Mesendoderm (in vitro differentiated cells): ENCODE measurements at places on chromosomes 2 and 18.
A peak's percentile ranks its signal among the peaks of the same experiment; 100 is the strongest.

DNA sequence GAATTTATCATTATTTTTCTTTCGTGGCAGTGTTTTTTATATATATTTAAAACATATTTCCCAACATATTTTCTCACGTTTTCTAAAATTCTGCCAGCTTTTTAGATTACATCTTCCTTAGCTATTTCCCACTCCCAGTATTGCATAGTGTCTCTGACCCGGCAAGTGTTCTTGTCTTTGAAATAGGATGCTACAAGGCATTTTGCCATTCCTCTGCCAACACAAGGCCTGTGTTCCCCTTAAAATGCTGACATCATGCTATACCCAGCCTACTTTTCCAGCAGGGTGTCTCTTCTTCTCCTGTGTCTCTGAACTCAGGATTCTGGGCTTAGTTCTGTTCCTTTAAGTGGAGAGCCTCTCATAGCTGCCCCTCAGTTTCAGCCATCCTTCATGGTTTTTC lies 115.2 kb downstream of the DIS3L2 start:
- DNase-seq = peak; percentile 18

DNA sequence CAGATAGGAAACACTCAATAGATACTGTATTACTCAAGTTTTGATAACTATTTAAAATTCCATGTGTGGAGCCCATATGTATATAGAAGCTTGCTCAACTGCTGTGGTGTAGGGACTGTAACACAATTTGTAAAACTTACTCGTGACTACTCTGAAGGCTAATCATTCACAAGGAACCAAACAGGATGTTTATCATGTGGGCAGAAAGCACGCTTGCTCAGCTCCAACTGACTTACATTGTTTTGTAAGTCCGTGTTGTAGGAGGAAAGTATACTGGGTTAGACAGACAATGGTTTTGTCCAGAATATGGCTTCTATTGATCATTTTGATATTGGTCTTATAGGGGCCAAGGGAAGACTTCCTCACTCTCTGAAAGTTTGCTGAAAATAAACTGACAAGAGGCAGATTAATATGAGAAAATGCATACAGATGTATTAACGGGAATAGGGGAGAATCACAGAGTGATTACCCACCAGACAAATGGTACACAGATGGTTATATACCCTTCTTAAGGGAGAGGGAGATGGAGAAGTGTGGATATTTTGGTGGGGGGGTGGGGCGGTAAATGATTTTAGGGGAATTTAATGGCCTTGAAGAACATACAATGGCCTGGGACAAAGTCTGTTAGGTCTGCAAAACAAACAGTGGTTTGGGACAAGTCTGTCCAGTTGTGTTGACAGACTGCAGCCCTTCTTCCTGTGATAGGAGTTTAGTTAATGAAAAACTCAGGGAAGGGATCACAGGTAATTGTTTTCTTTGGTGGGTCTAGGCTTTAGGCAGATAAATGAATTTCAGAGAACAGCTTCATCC lies 259.3 kb upstream of the SP5 start:
- DNase-seq = no peak

GRCh38 chr2:66577321-66578053 lies 142.6 kb downstream of the MEIS1 start:
- peak; percentile 76 for DNase-seq

GRCh38 chr18:57759650-57760049 lies 43.5 kb downstream of the ATP8B1 start:
- DNase-seq = no peak

GRCh38 chr2:108573061-108573460 lies 38.8 kb downstream of the LIMS1 start:
- DNase-seq = no peak

DNA sequence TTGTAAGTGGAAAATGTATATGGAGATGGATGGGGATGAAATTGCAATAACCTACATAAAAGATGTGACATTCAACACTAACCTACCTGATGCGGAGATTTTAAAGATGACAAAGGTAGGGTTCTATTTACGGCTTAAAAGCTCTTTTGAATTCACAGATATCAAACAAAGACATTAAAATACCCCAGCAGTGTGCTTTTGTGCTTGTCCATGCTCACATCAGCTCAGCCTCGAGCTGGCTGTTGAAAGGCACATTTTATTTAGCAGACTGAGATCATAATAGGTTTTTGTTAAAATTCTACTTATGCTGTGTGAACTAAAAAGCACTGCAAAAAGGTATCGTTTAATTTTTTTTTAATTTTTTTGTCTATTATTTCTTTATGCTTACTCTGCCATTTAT lies 96.0 kb upstream of the CDCA7 start:
- DNase-seq = no peak

GRCh38 chr2:168751104-168751740 lies 51.2 kb upstream of the NOSTRIN start:
- peak; percentile 60 for DNase-seq

GRCh38 chr18:7172611-7173010 lies 55.0 kb upstream of the LAMA1 start:
- no peak for DNase-seq

- DNase-seq = no peak
Observed at GRCh38 chr2:86352727-86353221, 15.3 kb upstream of the REEP1 start.

DNA sequence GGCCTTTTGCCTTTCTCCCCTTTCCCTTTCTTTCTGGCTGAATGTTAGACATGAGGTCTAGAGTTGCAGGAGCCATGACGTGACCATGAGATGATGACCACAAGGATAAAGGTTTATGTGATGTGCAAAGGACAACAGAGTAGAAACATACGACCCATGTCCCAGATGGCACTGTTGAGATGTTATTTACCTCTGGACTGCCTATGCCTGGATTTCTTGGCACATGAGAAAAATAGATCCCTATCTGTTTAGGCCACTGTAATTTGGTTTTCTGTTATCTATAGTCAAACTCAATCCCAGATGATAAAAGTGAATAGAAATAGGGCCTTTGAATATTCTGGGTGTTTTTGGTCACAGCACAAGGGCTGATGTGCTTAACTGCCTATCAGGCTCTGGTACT lies 58.8 kb downstream of the GDF7 start:
- no peak for DNase-seq
